ENCODE measurements at places on chromosomes 2 and 18.

GRCh38 chr2:71282493-71282892, 49.1 kb upstream of the ZNF638 start:
- DNase-seq = no peak

GRCh38 chr2:85259879-85260278, 67.9 kb downstream of the TGOLN2 start:
- DNase-seq = no peak

GRCh38 chr2:177547122-177547521, 154.5 kb downstream of the AGPS start:
- no peak for DNase-seq

DNA sequence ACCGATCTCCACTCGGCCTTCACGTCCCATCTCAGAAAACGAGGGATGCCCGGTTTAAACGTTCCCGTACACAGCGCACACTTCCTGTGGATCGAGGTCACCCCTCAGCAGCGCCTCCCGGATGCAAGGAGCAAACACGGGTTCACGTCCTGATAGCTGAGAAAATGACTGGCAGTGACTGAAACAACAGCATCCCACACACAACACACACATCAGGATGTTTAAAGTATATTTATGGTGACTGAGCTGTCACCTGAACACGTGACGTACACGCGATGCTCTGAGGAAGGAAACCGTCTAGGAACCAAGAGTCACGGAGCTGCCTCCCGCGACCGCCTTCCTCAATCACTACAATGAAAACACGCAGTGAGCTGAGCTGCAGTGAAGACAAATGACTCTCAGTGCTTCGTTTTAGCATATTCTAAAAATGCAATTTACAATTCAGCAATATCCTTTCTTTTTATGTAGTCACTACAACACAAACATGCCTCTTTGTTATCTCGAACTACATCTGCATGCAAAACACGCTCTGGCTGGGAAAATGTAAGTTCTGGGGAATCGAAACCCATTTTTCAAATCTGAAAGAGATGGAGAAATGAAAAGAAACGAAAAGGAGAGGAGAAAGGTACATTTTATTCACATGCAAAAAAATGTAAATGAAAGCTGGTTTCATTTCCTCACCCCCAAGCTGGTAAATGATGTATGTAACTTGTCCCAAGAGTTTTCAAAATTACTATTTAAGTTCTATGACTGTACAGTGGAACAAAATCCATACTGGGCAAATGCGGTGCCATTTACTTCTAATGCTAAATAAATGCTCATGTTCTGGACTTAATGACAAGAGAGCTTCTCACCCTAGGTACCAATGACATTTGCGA, 19.8 kb downstream of the HDAC4 start:
- no peak for DNase-seq

GRCh38 chr18:79372461-79372860, 23.3 kb upstream of the NFATC1 start:
- no peak for DNase-seq

- no peak for DNase-seq
These were observed 72.0 kb downstream of the DOCK10 start for GRCh38 chr2:224970311-224970710.

DNA sequence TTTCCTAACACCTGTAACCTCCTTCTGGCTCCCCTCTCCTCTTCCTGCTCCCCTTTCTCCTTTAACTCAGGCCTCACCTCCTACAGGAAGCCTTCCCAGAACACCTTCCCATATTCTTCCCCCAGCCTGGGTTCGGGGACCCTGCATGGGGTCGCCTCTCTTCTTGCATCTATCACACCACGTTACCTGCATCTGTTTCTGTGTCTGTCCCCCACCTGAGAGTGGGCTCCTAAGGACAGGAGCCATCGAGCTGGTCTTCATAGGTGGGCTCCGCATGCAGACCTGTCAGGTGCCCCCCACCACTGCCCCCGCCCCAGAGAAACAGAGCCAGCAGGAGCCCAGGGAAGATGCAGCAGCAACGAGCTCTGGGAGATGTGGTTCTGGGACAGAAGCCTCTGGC, 123.2 kb upstream of the GLI2 start:
- no peak for DNase-seq

DNA sequence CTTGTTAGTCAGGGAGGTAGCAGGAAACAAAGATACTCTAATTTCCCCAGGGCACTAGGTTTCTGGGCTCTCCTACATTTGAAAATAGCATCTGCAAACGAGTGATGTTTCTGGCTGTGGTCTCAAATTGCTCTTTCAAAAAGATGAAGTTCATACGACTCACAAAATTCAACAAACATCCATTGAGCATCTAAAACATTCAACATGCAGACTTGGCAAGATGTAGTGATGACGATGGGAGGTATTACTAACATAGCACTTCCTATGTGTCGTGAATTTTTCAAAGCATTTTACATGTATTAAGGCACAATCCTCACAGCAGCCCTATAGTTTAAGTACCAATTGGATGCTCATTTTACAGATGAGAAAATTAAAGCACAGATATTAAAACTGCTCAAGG, 5.2 kb downstream of the CCBE1 start:
- DNase-seq = no peak

Data from caudate nucleus (tissue), 63 donors.